ENCODE measurements at places on chromosomes 11 and 22.
A peak's percentile ranks its signal among the peaks of the same experiment; 100 is the strongest.

DNA sequence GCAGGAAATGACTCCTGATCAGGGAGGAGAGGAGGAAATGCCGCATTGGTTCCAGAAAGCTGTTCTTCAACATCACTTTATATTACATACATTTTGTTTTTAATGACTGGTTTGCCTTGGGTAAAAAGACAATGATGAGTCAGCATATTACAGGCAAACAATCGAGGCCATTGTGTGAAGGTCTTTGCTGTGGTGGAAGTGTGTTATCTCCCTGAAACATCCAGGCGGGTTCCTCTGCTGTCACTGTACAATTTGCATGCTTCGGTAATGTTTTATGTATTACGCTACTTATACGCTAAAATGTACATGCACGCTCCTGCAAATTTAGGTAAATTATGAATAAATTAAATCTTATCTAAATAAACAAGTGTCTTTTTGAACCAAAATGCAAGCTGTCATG is 161.1 kb downstream of the KIRREL3 start:
- peak; percentile 84 for DNase-seq

GRCh38 chr22:25167834-25168601 is 31.6 kb upstream of the CRYBB3 start:
- DNase-seq, result no peak

GRCh38 chr22:46890819-46891218 is 128.4 kb downstream of the TBC1D22A start:
- no peak for DNase-seq

DNA sequence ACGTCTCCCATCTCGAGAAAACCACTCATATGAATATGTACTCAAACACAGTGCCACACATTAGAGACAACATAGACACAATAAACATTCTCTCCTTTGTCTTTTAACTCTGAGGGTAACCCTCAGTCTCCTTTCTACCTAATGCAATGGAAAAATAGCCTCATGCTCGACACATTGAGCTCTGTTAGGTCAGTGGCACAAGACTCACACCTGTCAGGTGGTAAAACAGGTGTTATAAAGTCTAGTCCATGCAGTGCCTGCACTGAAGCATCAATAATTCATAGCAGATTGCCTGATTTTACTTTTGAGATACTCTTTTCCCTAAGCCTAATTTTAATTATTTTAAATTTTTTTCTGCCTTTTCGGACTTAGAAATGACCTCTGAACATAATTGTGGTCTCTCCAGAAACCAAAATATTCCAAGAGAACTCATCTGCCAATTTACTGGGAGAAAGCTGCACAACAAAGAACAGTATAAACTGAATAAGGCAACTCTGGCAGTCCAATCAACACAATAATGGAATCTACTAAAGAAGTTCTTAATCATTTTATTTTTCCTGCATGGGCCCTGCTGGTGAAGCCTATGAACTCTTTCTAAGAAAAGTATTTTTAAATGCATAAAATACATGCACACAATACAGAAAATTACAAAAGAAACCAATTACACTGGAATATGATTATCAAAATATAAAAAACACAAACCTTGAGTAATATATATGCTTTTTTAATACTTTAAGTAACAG is 9.9 kb downstream of the RDX start:
- no peak for DNase-seq

DNA sequence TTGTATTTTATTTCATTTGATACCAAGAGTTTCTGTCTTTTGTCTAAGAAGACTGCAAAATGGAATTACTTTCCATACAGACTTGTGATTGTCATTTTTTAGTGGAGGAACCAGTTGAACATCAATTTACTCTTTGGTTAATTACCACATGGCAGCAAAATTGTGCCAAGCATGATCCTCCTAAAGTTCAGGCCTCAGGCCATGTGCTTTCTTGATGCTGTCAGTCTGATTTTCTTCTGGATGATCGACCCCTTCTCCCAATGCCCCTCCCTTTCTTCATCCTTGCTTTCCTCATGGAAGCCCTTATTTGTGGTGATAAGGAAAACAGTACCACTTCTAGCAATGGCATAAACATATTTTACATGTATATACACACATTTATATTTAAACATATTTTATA is 76.2 kb downstream of the SVIP start:
- no peak for DNase-seq

DNA sequence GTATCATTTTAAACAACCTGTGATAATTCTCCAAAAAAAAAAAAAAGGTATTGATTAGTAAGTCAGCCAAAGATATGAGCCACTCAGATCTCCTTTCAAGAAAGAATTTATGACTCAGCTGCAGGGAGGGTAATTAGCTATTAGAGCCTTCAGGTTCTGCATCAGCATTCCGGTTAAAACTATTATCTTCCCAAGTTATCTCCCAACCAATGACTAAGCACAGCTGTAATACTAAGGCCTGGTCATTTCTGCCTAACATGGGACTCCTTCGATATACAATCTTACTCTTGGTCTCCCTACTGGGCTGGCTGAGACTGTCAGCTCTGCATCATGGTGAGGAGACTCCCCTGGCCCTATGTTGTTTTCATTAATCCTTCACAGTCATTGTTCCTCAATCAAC is 60.4 kb downstream of the SBF2 start:
- no peak for DNase-seq

DNA sequence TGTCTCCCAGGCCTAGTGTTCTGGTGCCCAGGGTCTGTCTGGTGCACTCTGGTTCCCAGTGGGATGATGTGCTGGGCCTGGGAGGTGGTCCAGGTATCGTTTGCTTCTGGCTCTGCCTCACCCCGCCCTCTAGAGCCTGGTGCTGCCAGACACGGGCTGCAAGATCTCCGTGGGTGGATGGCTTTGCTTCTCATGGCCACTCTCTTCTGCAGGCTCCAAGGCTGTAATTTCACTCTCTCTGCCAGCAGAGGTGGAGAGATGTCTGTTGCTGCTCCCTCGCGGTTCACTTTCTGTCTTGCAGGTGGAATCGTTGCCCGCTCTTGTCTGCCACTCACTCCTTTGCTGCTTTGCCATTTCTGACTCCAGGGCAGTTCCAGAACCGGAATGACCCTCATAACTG is 13.4 kb downstream of the NADSYN1 start:
- no peak for DNase-seq

Measured in pons (tissue), 1 donor.